Hepatocyte (in vitro differentiated cells): ENCODE measurements at places on chromosomes 4 and X.

- DNase-seq: no peak
Observed at GRCh38 chr4:56112377-56112776, 163.6 kb downstream of the CEP135 start.

- no peak for DNase-seq
Observed at GRCh38 chrX:142251202-142251601, 46.1 kb upstream of the MAGEC2 start.

GRCh38 chrX:27254656-27255055 lies 208.5 kb downstream of the PPP4R3C start:
- no peak for DNase-seq

GRCh38 chrX:17820100-17820499 lies 41.0 kb downstream of the RAI2 start:
- no peak for DNase-seq

- no peak for DNase-seq
Observed at GRCh38 chr4:57443308-57443707, 333.1 kb upstream of the IGFBP7 start.

DNA sequence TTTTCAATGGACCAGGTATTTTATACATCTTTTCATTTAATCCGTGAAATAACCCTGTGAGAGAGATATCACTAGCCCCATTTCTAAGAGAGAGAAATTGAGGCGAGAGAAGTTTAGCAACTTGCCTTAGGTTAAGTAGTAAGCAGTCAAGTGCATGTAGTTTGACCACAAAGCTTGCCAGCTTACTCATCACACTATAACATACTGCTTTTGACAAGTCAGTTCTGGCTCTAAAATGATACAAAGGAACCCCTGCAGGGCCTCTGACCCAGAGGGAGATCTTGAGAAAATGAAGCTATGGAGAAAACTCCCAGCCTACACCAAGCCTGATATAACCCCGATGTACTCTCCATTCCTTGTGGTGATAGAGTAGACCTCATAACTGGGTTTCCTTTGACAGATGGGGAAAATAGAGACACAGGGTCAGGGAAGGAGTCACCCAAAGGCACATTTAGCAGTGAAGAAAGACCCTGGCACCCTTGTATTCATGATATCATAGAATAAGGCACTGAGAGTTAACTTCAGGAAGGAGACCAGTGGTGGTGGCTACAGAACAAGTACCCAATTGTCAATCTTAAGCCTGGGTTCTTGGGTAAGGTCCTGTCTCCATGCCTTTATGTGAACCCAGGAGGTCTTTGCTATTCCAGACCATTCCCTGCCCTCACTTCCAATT lies 60.2 kb upstream of the MSN start:
- DNase-seq: no peak

- no peak for DNase-seq
Observed at GRCh38 chr4:108877821-108878220, 115.0 kb upstream of the ETNPPL start.

GRCh38 chr4:74527049-74527448 lies 82.1 kb downstream of the AREG start:
- no peak for DNase-seq

GRCh38 chr4:76982638-76983584 lies 33.4 kb downstream of the SEPTIN11 start:
- DNase-seq: no peak

DNA sequence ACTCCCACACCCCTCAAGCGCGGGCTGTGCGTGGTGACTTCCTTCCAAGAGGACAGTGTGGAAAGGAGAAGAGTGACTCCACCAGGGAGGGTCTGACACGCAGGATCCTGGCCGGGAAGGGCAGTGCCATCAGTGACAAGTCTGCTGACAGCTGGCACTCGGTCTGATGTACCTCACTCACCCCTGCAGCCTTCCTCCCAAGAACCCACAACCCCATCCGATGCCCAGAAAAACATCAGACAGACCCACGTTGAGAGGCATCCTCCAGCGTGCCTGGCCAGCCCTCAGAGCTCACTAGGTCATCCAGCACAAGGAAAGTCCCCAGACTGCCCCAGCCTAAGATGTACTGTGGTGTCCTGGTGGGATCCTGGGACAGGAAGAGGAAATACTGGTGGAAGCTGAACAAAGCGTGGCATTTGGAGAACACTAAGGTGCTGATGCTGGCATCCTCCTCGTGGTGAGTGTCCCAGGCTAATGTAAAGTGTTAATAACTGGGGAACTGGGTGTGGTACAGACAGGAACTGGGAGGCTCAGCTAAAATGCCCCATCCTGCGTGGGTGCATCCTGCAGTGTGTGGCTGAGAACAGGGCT lies 200.0 kb upstream of the PSAPL1 start:
- DNase-seq: no peak

DNA sequence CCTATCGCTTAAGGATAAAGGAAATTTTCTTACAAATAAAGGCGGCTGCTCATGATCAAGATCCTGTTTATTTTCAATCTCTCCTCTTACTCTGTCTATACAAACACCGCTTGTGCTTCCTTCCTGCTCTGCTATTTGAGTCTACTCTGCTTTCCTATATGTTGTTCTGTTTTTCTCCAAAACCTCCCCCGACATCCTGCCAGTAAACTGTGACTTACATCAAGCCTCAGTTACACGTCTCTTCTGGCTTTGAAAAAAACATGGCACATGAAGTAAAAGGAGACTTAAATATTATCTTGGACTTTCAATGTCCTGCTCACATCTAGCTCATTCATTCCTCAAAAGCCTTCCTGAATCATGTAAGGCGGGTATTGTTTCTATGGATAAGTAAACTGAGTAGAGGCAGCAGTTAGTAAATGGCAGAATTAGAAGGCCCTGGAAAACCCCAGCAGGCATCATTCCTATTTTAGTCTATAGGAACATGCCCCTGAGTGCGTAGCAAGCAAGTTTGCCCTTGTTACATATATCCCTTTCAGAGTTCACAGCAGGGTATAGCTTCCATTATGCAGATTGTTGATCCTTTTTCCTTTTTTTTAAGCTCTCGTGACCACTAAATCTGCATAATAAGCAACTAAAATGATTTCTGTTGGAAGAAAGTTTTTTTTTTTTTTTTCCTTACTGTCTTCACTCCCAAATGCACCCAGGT lies 280.1 kb downstream of the RAPGEF2 start:
- peak; percentile 20 for DNase-seq

DNA sequence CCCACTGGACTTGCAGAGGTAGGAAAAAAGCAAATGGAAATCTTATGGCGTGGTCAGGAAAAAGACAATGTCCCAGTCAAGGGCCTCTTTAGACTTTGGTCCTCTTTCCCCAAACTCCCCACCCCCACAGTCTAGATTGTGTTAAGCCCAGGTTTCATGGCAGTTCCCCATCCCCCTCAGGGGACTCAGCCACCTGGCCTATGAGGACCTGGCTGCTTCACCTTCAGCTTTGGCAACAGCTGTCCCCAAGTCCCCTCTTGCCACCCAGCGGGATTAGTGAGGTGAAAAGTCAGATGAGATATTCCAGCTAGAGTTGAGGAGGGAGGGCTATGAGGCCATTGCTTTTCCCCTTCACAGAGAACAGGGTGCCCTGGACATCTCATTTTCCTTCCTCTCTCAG lies 457 bp downstream of the RIPPLY1 start:
- DNase-seq: peak; percentile 43

GRCh38 chr4:171430495-171430894 lies 382.7 kb upstream of the GALNTL6 start:
- DNase-seq: no peak

GRCh38 chrX:120090208-120090607 lies 12.7 kb upstream of the RHOXF2B start:
- DNase-seq: no peak

GRCh38 chr4:123488916-123489315 lies 92.3 kb downstream of the SPRY1 start:
- DNase-seq: peak; percentile 64

- no peak for DNase-seq
Observed at GRCh38 chrX:64792598-64793337, 183.5 kb downstream of the ZC4H2 start.

DNA sequence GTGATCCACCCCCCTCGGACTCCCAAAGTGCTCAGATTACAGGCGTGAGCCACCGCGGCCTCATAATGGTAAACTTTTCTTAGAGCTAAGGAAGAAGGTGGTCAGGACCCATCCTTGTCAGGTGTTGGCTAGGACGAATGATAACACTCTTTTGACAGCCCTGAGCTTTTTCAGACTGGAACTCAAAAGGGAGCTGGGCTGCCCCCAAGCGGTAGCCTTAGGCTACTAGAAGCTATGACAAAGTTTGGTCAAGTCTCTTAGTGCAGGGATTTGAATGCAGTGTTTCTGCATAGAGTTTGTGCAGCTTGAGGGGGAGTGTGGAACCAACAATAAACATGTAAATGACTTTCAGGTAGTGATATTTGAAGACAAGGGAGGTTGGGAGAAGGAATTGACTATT lies 11.8 kb upstream of the HSD17B10 start:
- DNase-seq: peak; percentile 51

GRCh38 chr4:36206012-36206411 lies 38.3 kb downstream of the ARAP2 start:
- DNase-seq: no peak

DNA sequence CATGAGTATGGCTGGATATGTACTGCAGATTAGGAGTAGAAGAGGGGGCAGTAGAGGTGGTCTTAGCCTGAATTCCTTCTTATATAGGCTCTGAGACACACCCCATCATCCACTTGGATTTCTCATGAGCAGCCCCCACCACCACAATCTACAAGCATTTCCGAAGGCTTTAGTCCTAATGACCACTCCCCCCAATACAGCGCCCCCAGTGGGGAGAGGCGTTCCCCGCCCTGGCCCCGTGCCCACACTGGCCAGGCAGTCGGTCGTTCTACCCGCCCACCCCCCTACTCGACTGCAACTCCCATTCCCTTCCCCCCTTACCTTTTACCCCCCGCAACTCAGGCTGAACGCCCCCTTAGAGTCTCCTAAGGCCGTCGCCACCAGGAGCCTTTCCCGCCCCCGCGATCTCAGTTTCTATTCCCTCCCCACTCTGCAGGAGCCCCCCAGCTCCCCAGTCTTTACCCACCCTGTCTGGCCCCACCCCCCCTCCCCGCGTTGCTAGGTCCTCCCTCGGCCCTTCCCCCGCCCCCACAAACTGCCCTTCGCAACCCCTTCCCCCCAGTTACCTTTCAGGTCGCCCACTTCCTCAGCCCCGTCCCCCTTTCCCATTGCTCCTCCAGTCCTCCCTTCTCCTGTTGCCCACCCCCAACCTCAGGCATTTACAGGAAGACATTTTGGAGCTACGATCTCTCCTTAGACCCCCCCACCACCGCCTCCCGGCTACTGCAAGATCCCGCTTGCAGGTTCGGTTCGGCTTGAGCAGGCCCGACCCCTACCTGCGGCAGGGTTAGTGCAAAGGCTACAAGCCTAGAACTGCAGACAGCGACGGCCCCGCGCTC lies 468 bp downstream of the ZMYM3 start:
- DNase-seq: peak; percentile 60

DNA sequence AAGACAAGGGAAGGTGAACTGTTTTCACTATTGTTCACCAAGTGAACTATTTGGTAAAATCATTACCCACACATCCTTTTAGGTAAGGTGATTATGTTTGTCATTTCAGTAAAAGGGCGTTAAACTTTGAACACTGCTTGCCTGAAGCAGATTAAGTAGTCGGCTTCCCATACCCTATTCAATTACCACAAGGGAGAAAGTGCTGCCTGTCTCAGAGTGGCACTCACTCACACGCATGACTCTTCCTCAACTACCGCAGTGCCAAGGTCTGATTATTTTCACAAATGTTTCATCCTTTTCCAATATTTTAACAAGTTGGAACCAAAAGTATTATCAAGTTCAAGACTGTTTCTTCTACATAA lies 11.0 kb downstream of the VEGFC start:
- DNase-seq: no peak

DNA sequence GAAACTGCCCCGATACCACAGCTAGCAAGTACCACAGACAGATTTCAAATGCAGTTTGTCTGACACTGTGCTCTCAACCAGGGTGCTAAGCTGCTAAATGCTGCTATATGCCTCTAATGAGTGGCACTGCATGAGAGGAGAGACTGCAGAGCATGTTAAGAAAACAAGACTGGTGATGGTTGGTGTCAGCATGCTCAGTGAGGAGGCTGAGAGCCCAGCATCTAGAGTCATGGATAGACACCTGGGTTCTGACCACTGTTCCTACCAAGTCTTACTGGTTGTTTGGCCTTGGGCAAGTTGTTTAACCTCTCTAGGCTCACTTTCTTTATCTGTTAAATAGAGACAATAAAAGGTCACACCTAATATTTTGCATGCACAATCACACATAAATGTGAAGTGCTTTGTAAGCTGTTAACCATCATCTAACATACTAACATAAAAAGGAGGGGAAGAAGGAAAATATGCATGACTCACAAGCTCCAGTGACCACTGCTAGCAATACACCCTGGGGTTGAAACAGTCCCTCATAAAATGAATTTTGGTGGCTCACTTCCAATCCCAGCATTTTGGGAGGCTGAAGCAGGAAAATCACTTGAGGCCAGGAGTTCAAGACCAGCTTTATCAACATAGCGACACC lies 20.7 kb downstream of the HHIP start:
- no peak for DNase-seq

DNA sequence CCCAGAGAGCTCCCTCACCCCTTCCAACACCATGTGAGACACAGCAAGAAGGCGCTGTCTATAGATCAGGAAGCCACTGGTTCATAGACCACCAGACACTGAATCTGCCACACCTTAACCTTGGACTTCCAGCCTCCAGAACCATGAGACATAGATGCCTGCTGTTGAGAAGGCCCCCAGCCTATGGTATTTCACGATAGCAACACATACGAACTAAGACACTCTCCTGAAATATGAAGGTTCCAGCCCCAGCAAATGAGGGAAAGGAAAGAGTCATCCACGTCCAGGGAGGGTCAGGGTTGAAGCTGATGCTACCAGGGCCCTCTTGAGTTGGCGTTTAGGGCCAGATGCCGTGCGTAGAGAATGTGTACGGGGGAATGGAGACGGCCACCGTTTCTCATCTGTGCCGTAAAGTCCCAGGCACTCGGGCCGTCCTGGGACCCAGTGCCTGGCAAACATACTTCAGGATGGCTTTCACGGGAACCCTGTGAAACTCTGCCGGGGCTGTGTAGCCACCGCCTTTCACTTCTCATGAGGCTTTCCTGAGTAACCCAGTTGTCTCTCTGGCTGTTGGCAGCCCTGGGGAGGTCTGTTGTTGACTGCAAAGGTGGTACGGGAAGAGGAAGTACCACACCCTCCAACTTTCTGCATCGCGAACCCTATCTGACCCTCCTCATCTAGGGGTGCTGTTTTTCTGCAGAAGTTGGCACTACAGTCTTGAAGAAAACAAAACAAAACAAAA lies 17.7 kb upstream of the P2RY8 start:
- no peak for DNase-seq

DNA sequence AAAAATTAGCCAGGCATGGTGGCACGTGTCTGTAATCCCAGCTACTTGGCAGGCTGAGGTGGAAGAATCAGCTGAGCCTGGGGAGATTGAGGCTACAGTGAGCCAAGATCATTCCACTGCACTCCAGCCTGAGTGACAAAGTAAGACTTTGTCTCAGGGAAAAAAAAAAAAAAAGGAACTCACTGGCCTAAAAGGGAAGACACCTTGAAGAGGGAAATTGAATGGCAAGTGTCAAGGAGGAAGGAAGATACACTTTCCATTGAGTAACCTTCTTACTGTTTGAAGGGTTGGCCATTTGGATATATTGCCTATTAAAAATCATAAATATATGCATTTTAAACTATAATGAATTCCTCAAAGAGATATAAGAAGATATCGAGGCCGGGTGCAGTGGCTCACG lies 147.5 kb upstream of the FAM241A start:
- DNase-seq: no peak
